ENCODE measurements at places on chromosomes 13 and 19. TPM values are rescaled to one million over a fixed set of nuclear protein-coding genes. Genes with fewer than 3 reads are reported as not detected.

IGFLR1 gene
- polyA plus RNA-seq: 140 TPM

ZNF444 gene
- polyA plus RNA-seq: 19.5 TPM

NLRP7 gene
- 1.4 TPM for polyA plus RNA-seq

ZNF442 gene
- 2.3 TPM for polyA plus RNA-seq

MBD3L2B gene
- polyA plus RNA-seq: not detected

HS6ST3 gene
- not detected for polyA plus RNA-seq

SPRED3 gene
- not detected for polyA plus RNA-seq

GNA15 gene
- not detected for polyA plus RNA-seq

MCEMP1 gene
- 0.73 TPM for polyA plus RNA-seq

ZSWIM9 gene
- polyA plus RNA-seq: 2.4 TPM
